Hindlimb muscle (tissue), 1 donor: ENCODE measurements at places on chromosomes 16 and 17. TPM values are rescaled to one million over a fixed set of nuclear protein-coding genes. Genes with fewer than 3 reads are reported as not detected.

Gene CAMKK1
- 9.3 TPM for polyA plus RNA-seq

Gene SLC13A5
- not detected for polyA plus RNA-seq

Gene EME1
- polyA plus RNA-seq, result 4.9 TPM

Gene HS3ST3A1
- 0.83 TPM for polyA plus RNA-seq

Gene NMRAL1
- polyA plus RNA-seq, result 16.0 TPM

Gene GALNS
- polyA plus RNA-seq, result 20.1 TPM

Gene MYH8
- 3,387 TPM for polyA plus RNA-seq

Gene JPH3
- 0.39 TPM for polyA plus RNA-seq

Gene TOX3
- 2.6 TPM for polyA plus RNA-seq

Gene EMP2
- polyA plus RNA-seq, result 81.3 TPM

Gene KIFC3
- 26.8 TPM for polyA plus RNA-seq

Gene PRPSAP2
- polyA plus RNA-seq, result 21.1 TPM

Gene SLFN11
- polyA plus RNA-seq, result 18.8 TPM

Gene KRTAP4-5
- polyA plus RNA-seq, result not detected

GRCh38 chr16:30528799-30529457, 2.6 kb upstream of the ZNF768 start:
- DNase-seq, result no peak

- no peak for DNase-seq
These were observed 487.0 kb downstream of the HAPSTR1 start for GRCh38 chr16:9578459-9578858.

DNA sequence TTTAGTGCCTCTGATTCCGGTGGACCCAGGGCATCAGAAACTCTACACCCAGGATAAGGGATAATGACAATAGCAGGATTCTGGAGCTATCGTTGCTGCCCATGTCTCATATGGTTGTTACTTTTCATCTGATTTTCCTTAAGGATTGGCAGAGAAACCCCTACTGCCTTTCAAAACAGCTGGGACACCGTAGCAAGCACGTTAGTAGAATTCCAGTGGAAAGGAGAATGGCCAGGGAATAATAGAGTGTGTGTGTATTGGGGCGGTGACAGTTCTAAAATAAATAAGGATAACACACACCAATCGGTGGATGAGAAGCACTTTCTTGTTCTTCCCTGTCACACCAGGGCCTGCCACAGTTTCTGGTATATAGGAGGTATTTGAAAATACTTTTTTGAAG, 251.8 kb downstream of the HAPSTR1 start:
- no peak for DNase-seq

DNA sequence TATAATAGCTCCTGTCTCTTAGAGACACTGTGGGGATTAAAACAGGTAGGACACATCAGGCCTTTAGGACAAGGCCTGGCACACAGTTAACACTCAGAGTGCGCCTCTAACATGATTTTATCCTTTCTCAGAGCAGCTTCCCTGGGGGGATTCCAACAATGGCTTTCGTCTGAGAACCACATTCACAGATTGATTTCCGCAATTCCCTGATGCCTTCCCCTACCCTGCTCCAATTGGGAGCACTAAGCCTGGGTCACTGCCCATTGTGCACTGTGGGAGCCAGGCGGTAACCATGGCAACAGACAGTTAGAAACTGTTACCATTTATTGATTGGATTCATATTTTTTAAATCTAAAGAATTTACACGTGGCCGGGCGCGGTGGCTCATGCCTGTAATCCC, 5.9 kb upstream of the ALKBH5 start:
- no peak for DNase-seq

DNA sequence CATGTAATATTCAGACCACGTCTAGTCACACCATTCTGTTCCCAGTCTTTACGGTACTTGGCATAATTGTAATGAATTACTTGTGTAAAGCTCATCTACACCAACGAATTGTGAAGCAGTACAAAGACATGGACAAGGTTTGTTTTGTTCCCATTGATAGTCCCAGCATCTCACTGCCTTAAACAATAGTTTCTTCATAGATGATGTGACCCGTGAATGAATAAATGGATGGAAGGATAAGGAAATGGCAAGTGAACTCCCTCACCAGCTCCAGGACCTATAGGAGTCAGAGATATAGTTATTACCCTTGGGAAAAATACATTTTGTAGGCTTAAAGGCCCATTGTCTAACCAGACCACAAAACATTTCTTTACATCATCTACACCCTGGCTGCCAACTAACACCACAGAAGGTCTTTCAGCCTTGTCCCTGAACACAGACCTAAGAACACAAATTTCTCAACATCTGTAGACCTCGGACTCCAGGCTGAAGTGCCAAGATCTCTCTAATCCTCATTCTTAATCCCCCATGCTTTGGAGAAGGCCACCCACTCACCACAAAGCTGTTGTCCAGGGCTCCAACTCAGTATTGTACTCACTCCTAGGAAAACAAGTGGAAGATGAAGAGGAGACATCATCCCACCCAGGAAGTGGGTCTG, 38.2 kb downstream of the MAF start:
- DNase-seq, result no peak

DNA sequence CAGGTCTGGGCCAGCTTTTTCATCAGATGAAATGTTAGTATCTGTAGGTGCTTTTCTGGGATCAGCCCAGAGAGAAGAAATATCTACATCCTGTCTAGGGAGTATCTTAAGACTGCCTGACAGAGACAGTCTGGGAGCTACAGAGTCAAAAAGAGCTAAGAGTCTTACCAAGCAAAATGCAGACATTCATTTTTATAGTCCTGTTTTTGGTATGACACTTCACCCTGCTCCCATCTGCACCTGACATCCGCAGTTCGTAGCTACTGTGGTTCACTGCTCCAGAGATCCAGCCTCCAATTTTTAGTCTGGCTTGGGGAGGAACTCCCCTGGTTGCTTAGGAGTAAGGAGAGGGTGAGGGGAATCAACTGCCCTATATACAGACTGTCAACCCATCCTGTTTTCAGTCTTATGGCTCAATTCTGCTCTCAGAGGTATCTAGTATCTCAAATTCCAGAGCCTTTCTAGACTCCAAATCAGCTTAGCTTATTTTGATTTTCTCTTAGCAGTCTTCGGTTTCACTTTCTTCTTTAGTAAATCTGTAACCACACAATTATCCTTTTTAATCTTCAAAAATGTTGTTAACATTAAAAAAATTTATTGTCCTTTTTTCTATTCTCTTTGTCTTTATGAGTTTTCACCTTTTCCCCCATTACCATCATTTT, 97.8 kb downstream of the TMEM100 start:
- DNase-seq, result no peak

- no peak for DNase-seq
These were observed 8.3 kb downstream of the BAIAP3 start for GRCh38 chr16:1341495-1342420.

GRCh38 chr17:1390432-1391367, 9.3 kb downstream of the YWHAE start:
- DNase-seq, result no peak

- no peak for DNase-seq
These were observed 95.5 kb downstream of the CCT6B start for GRCh38 chr17:34865716-34866115.

GRCh38 chr16:61014869-61015268, 1021.4 kb downstream of the CDH8 start:
- no peak for DNase-seq

- no peak for DNase-seq
These were observed 5.3 kb upstream of the MKS1 start for GRCh38 chr17:58224315-58224714.

- peak; percentile 42 for DNase-seq
These were observed 48.4 kb upstream of the KDM8 start for GRCh38 chr16:27154705-27155521.

DNA sequence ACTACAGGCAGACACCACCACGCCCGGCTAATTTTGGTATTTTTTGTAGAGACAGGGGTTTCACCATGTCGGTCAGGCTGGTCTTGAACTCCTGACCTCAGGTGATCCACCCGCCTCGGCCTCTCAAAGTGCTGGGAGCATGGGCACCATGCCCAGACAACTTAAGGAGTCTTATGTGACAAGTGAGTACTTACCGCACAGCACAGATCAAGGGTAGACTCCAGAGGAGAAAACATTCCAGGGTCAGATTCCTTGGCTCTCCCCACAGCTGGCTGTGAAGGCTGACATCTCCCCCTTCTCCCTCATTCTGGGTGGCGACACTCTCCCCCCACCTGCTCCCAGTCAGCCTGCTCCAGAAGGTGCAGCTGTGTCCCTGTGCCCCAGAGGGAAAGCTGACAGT, 10.6 kb downstream of the ZSCAN10 start:
- no peak for DNase-seq

DNA sequence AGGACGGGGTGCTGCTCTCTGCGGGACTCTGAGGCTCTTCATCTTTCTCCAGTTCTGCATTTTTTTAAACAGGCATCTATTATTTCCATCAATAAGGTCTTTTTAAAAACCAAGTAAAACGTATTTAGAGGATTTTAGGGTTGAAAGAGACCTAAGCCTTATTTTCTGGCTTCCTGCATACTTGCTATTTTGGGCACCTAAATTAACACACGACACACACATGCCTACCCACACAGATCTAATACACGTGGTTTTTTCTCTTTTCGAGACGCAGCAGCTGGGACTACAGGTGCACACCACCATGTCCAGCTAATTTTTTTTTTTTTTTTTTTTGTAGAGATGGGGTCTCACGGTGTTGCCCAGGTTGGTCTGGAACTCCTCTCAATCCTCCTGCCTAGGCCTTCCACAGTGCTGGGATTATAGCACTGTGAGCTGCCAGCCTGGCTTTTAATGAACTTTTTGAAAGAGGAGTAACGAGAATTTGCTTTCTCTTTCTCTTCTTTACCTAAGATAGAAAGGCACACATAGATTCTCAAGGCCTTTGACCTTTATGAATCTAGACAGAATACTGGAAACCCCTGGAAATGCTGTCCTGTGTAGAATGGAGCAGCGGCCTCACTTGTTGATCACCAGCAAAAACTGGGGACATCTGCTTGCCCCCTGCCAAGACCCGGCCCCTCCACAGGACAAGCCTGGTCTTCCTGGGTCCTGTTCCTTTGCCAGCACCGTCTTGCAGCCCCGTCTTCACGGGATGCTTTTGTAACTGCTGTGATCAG, 13.8 kb downstream of the DNAAF8 start:
- no peak for DNase-seq

DNA sequence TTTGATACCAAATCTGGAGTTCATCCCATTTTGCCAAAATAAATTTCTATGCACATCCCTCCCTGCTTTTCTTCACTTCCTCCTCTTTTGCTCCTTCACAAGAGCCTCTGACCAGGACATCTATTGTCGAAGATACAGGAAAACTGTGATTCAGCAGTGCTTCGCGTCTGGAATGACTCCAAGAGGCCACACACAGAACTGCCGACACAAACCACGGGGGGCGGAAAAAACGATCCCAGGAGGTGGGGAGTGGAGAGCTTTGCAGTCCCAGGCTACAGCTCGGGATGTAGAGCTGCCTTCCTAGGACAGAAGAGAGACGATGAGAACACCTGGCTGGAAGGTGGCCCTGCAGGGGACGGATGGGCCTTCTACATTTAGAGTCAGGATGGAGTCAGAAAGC, 102.8 kb downstream of the XYLT1 start:
- DNase-seq, result no peak

- DNase-seq, result no peak
These were observed 8.5 kb downstream of the PLK1 start for GRCh38 chr16:23687034-23687808.

DNA sequence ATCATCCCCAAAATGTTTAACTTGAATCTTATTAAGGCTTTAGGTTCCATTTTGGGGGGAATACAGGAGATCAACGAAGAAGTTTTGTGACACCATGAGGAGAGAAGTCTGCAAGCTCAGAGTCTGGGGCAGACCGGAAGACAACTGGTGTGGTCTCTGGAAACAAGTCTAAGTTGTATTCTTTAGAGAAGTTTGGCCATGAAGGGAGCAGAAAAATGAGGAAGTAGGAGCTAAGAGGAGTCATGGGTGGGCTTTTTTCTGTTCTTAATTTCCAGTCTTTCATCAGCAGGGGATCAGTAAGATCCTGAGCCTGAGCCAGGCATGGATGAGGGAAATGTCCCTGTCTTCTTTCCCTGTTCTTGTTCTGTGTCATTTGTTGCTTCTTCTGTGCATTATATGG, 35.8 kb upstream of the NF1 start:
- no peak for DNase-seq

- DNase-seq, result no peak
These were observed 7.2 kb upstream of the NDRG4 start for GRCh38 chr16:58492735-58493134.

DNA sequence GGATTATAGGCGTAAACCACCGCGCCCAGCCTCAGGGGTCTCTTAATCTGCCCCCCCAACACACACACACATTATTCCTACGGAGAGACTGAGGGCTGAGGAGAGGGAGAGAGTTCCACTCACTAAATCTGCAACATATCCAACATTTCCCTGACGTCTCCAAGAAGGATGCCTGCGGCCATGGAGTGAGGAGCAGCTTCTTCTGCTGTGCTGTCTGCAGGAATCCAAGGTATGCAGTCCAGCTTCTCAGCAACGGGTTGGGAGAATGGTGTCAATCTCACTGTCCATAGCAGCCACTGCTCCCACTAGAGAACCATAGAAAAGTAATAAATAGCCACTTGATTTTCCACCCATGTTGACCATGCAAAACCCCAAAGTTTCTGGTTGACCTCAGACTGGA, 5.1 kb upstream of the PLXDC1 start:
- DNase-seq, result no peak

GRCh38 chr16:3640632-3641501, 13.6 kb upstream of the DNASE1 start:
- DNase-seq, result no peak

- no peak for DNase-seq
These were observed 4.2 kb upstream of the SPAG9 start for GRCh38 chr17:51124640-51125503.

DNA sequence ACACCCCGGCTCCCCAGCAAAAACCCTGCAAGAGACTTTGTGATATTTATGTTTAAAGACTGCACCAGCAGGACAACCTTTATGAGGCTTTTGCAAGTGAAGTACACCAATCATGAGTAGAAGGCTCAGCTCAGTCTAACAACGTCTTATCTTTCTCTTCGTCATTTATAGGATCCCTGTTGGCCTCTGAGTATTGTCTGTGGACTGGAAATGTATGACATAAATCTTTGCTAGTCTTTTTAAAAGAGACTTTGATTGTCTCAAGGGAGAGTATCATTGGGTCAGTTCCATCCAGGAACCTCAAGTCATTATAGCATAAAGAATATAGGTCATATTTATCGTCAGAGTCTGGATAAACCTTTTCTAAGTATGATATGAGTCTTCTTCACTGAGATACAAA, 505.0 kb upstream of the SOX9 start:
- DNase-seq, result no peak
